ENCODE measurements at places on chromosomes 3 and 15.

GRCh38 chr15:61890106-61890505, 170.1 kb downstream of the VPS13C start:
- DNase-seq = peak; percentile 5

GRCh38 chr3:1139071-1139470, 46.2 kb downstream of the CNTN6 start:
- no peak for DNase-seq

DNA sequence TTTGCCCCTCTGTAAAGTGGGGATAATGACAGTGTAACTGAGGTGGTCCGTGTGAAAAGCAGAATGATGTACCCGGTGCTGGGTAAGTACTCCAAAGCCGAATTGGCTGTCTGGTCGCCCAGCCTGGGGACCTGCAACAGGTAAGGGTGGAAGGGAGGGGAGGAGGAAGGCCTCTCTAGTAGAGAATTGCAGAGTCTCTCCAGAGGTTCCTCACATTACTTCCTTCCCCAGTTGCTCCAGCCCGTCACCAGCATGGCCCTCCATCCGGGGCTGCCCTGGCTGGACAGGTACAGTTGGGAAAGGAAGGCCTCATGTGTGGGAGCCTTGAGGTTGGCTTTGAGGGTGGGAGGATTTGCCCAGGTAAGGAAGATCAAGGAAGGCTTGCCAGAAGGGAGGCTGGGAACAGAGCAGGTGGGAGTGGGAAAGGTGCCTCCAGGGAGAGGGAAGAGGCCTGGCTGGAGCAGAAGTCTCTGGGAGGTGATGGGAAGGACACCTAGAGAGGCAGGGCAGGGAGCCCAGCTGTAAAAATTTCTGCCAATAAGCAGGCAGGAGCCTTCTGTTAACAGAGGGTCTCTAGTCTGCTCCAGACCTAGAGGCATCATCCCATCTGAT, 1.7 kb upstream of the PSTPIP1 start:
- no peak for DNase-seq

DNA sequence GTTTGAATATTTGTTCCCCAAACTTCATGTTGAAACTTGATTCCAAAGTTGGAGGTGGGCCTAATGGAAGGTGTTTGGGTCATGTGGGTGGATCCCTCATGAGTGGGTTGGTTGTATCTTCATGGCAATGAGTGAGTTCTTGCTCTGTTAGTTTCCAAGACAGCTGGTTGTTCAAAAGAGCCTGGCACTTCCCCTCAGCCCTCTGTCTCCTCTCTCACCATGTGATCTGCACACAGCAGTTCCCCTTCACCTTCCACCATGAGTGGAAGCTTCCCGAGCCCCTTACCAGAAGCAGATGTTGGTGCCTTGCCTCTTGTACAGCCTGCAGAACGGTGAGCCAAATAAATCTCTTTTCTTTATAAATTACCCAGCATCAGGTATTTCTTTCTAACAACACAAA, 327.1 kb upstream of the SLCO3A1 start:
- no peak for DNase-seq

DNA sequence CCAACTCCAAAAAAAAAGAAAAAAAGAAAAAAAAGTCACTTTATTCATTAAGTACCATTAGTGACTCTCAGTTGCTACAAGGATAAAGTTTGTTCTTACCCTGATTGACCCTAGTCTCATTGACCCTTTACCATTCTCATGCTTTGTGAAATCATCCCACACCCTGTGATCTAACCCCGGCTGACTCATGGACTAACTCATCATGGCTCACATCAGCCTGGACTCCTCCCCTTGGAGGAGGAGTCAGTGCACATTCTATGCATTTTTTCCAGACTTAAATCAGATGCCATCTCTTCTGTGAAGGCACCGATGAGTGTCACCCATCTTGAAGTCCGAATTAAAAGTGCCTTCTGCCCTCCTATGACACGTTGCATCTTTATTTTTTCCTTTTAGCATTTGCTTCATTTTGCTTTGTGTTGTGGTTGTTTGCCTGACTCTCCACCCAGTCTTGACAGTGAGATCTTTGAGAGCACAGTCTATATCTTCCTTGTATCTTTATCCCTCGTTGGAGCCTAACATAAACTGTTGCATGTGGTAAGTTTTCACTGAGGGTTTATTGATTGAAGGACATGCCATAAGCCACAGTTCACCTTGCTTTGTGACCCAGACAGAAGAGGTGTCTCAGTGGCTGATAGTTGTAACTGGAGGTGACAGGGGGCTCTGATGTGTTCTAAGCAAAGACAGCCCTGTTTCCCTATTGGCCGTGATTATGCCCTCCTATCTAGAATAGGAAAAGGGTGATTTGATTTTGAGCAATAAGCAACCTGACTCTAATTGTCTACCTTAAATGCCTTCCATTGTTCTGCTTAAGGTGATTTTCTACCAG, 72.1 kb downstream of the IL1RAP start:
- DNase-seq = peak; percentile 7

- no peak for DNase-seq
These were observed 597.9 kb downstream of the PDCD6IP start for GRCh38 chr3:34396288-34396687.

- DNase-seq = no peak
These were observed 41.7 kb upstream of the MYO5C start for GRCh38 chr15:52337198-52337853.

DNA sequence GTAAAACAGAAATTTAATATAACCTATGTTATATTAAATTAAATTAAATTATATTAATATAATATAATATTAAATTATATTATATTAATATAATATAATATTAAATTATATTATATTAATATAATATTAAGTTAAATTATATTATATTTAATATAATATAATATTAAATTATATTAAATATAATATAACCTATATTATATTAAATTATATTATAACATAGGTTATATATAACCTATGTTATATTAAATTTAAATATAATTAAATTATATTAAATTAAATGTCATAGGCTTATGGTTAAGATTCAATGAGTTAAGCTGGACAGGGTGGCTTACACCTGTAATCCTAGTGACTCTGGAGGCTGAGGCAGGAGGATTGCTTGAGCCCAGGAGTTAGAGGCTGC, 40.6 kb upstream of the CNOT10 start:
- DNase-seq = no peak

DNA sequence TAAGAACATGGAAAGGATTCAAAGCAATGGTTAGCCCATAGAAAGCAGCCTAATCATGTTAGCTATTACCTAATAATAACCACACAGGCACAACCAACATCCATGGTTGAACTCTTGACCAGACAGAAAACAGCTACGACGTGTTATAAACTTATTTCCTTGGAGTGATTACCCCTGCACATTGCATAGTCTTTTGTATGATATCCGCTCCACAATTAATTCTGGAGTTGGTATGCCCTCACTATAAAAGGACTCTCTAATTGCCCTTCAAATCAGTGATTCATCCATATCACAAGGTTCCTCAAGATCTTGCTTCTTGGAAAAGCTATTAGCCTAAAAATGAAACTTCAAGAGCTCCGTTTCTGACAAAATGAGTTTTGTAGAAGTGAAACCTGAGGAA, 117.9 kb downstream of the SYNPR start:
- no peak for DNase-seq

GRCh38 chr3:128590948-128591347, 59.7 kb downstream of the RPN1 start:
- no peak for DNase-seq

DNA sequence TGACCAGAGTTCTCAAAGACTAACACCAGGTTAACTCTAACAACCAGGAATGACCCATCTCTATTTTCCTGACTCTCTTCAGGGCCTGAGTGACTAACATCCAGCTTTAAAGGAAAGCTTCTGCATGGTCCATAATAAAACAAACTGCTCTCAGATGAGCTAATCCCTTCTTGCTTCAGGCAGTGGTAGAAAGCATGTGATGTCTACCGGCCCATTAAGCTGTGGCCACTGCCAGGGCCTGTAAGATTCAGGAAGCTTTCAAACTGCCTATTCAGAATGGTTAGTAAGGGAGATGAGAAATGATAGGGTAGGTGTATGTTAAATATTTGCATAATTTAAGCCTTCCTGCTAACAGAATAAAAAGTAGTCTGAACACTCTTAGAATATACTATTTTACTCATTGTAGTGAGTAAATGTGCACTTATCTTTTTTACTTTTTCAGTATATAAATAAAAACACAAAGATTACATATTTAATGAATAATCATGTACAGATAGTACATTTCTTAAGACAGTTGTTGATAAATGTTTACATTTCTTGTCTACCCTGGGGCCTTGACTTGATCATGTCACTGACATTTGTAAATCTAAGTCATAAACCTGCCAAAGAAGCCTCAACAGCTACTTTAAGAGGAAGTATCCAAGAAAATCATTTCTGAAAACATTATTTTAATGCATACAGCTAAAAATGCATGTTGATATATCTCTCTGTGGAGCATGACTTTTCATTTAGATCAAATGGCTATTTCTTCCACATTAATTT, 222.0 kb downstream of the MCTP2 start:
- DNase-seq = no peak

GRCh38 chr3:15844889-15845288, 47.1 kb upstream of the ANKRD28 start:
- no peak for DNase-seq

GRCh38 chr3:123431658-123432324, 17.1 kb downstream of the ADCY5 start:
- no peak for DNase-seq

GRCh38 chr3:49868862-49869466, 742 bp downstream of the CAMKV start:
- DNase-seq = peak; percentile 82

DNA sequence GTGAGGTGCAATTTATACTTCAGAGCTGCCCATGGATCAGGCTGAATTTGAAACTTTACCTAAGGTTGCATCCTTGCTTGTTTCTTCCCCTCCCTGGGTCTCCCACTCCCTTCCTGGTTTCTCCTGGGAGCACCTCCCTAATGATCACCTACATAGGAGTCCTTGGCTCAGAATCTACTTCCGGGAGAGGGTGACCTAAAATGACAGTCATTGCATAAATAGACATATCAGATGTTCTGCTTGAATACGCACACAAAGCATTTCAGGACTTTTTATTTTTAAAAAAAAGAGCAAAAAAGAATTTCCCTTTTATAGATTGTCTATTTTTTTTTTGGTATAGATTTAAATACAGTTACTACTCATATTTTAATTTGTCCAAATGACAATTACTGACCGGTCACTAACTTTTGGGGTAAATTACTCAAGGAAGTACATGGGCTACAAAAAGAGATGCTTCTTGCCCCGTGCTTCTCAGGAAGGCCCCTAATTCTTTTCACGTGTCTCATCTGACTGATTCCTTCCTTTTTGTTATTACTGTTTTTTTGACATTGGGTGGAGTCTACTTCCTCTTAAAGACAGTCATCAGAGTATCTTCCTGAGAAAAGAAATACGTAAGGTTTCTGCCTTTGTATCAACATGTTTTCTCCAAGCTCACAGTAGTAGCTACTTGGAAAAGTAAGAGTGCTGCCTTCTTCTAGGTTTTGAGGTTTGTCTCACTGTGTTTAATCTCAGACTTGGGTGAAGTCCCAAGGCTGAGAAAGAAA, 4.9 kb upstream of the MYZAP start:
- DNase-seq = no peak

DNA sequence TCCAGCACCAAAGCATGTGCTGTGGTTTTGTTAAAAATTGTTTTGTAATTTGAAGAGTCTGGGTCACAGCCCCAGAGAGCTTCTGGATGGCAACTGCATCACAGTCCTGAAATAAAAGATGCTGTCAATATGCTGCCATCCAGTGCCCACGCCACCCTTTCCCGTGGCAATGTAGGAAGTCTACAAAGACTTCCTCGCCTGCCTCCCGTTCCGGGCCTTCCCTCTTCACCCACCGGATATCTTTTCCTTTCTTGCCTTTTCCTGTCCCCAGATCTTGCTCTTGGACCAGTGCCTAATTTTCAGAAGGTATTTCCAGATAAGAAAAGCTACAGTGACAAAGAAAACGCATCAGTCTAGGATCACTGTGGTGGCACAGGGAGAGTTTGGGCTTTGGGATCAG, 85.3 kb upstream of the RNU6-1 start:
- no peak for DNase-seq

DNA sequence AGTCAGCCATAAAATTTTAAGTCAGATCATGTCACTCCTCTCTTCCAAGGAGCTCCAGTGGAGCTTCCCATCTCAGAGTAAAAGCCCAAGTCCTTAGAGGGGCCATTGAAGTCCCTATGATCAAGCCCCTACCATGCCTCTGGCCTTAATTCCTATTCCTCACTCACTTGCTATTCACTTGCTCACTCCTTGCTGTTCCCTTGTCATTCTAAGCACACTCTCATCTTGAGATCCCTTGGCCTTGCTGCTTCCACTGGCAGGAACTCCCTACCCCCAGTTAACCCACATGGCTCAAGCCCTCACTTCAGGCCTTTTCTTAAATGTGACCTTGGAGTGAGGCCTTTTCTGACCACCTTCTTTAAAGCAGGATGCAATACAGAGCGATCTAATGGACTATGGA, 12.3 kb upstream of the SECISBP2L start:
- DNase-seq = no peak

DNA sequence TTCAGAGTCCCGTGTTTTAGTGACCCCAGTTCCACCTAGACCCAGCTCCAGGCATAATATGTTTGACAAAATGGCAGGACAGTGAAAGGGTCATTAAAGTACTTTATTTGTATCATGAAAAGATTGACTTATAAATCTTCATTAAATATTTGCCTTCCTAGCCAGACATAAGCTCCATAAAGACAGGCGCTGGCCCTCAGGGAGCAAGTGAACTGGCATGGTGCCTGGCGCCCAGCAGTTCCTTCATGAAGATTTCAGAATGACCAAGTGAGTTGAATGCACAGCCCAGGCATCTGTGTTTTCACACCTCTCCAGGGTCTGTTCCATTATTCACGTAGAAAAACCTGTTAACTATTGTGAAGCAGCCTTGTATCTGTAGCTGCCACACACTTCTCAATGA, 166.2 kb downstream of the GAP43 start:
- DNase-seq = no peak

DNA sequence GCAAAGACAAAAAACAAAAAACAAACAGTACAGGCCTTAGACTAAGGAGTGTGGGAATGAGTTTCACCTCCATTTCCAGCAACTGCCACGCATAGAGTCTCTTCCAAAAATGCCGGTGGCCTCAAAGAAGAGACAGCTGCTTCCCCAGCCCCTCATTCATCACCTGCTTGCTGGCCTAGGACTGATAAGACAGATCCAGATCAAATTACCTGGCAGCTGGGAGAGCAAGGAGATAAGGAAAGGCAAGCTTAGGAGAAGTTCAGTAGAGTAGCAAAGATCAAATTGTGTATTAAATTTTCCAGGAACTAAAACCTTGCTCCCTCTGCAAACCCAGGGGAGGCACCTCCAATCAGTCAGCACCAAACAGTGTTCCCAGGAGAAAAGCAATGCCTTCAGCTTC, 325.8 kb upstream of the CTNNB1 start:
- DNase-seq = no peak

DNA sequence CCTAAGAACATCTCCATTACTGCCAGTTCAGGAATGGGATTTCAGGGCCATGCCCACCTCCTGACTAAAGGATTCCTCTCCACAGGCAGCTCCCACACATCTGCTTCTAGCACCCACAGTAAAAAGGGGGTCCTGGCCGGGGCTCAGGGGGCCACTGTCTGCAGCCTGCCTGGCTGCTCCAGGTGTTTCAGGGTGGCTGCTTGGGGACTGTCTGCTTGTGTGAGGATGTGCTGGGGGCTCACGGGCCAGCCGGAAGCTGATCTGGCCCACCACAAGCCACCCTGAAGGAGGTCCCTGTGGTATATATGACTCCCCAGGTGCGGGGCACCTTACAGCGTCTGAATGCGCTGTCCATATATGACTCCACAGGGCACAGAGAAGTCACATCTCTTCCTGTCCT, 135.4 kb downstream of the NSMCE3 start:
- peak; percentile 13 for DNase-seq
